ENCODE measurements at places on chromosomes 16 and 17.

- DNase-seq = no peak
Measured at GRCh38 chr16:26992666-26993349, 73.9 kb upstream of the C16orf82 start.

- DNase-seq = no peak
Measured at GRCh38 chr17:74177018-74177450, 26.4 kb upstream of the RPL38 start.

GRCh38 chr17:52106638-52107261 is 51.8 kb downstream of the CA10 start:
- DNase-seq = peak; percentile 3

- no peak for DNase-seq
Measured at GRCh38 chr17:76139801-76140660, 1.0 kb downstream of the FOXJ1 start.

- DNase-seq = no peak
Measured at GRCh38 chr17:18950944-18951905, 740 bp upstream of the SLC5A10 start.

- no peak for DNase-seq
Measured at GRCh38 chr16:2519711-2520080, 475 bp upstream of the AMDHD2 start.

DNA sequence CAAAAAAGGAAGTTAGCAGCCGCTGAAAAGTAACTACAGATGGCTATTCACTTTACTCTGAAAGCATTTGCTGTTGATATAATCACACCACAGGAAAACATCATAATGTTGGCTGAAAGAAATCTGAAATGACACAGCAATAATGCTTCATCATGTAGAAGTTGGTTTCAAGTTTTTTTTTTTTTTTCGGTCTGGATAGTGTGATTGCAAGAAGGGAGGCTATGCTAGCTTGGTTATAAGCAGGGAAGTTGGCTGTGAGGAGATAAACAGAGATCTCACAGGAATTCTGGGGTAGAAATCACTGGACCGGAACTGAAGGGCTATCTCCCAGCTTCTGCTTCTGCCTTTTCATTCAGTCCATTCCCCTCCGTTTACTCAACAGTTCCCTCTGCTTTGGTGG is 57.9 kb downstream of the MYO1D start:
- DNase-seq = no peak

GRCh38 chr17:40558890-40559563 is 6.2 kb downstream of the CCR7 start:
- no peak for DNase-seq

GRCh38 chr17:50168319-50168718 is 2.5 kb downstream of the SGCA start:
- DNase-seq = no peak

GRCh38 chr16:76824221-76824620 is 366.8 kb upstream of the MON1B start:
- no peak for DNase-seq

DNA sequence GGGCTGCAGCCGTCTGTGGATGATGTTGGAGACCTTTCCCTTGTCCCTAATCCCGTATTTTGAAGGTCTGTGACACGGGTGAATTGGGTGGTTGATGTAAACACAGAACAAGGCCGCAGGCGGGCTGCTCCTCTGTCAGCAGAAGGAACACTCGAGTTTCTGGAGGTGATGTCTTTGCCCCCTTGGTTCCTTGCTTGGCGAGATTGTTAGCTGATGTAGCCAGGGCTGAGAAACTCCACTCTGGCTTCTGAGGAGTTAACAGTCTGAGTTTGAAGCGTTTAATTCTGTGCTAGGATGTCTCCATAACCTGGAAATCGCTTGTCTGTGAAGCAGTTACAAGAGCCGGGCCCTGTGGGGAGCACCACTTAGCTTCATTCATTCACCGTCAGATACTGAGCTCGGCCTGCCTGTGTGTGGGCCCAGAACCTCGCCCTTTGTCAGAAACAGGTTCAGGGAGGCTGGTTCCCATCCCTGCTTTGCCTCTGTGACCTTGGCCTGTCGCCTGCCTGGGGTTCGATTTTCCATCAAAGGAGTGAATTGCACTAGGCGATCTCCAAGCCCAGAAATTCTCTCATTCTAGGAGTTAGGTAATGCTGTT is 1.3 kb downstream of the MAPK8IP3 start:
- no peak for DNase-seq

GRCh38 chr17:12402963-12403622 is 262.6 kb upstream of the MYOCD start:
- DNase-seq = no peak

- no peak for DNase-seq
Measured at GRCh38 chr16:46673320-46674013, 15.5 kb downstream of the VPS35 start.

GRCh38 chr17:70073310-70073709 is 1.7 kb upstream of the KCNJ16 start:
- DNase-seq = no peak

GRCh38 chr16:88035292-88035691 is 84.1 kb downstream of the BANP start:
- no peak for DNase-seq

DNA sequence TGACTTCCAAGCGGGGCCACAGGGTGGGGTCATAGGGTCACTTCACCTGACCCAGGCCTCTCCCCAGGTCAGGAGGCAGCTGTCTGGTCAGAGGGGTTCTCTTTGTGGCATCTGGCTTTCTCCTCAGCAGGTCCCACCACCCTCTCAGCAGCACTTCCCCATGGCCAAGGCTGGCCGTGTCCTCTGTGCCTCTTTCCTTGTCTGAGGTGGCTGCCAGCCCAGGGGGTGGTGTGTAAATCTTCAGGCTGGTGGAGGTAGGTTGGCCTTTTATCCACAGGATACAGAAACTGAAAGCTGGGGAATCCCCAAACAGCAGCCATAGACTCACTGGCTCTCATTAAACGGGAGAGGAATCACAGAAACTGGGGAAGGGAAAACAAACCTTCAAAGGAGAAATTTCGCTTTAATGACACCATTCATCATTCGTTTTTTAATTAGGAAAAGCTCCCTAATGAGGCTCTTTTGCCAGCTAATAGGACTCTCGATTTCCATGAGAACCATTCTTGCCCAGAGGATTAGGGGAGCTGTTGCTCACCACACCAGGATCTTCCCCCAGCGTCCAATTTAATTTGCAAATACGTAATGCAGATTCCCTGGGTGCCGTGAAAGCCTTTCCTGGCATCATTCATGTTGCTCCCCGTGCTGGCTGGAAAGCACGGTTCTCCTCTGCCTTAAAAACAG is 18.0 kb downstream of the C17orf75 start:
- DNase-seq = no peak

Data from stimulated activated CD4-positive, alpha-beta T cell treated with anti-CD3 and anti-CD28 coated beads, Interleukin-1b, Interleukin-23, amount 100 ng/mL, for 1 hour (primary cell).